Stimulated activated CD8-positive, alpha-beta memory T cell treated with anti-CD3 and anti-CD28 coated beads, Interleukin-2, amount 100 ng/mL, for 1 hour (primary cell): ENCODE measurements at places on chromosomes 13 and 19.

DNA sequence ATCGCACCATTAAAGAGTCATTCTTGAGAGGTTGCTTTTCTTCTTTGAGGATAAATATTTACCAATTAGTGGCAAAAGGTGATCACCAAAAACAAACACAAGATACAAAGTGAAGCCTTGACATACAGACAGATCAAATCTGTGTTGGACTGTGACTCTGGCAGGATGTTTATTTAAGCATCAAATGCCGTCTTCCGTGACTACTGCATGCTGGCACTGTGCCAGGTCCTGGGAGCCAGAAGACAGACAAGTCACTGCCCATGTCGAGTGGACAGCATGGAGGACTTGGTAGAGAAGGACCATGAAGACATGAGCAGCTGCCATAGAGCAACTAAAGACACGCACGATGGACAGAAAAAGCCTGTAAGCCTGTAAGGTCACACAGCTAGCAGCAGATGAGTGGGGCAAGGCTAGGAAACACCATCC lies 92.8 kb upstream of the FARP1 start:
- no peak for DNase-seq

GRCh38 chr19:5470264-5470671 lies 15.1 kb downstream of the ZNRF4 start:
- no peak for DNase-seq

GRCh38 chr13:30159446-30159839 lies 147.9 kb downstream of the KATNAL1 start:
- DNase-seq, result no peak

- DNase-seq, result no peak
These were observed 2.3 kb downstream of the ERF start for GRCh38 chr19:42252365-42253244.

DNA sequence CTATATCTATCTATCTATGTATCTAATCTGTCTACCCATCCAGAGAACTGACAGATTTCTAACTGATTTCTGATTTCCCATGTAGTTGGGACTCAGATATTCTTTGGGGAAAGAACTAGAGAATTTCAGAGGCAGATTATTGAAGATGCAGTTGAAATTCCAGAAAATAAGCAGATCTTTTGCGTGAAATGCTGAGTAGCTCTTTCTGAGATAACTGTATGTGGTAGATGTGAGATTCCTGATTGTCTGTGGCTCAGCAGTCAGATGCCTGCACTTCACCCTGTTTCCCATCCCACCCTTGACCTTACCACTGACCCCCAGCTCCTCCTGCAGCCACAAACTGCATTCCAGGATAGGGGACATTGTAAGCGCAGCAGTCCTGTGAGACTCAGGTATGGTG lies 61.5 kb downstream of the DGKH start:
- no peak for DNase-seq

DNA sequence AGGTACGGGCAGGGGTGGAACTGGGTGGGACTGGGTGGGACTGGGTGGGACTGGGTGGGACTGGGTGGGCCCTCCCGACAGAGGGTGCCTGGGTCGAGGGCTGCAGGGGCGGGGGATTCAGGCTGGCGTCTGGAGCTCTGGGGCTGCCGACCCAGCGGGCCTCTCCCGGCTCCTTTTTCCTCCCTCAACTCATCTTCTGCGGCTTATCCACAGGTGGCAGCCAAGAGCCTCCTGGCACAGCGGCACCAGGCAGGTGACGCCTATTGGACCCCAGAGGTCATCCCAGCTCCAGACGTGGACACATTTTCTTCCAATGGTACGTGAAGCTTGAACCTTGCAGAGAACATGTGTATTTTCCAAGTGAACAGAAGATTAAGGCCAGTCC lies 533 bp downstream of the ZNF544 start:
- DNase-seq, result no peak

DNA sequence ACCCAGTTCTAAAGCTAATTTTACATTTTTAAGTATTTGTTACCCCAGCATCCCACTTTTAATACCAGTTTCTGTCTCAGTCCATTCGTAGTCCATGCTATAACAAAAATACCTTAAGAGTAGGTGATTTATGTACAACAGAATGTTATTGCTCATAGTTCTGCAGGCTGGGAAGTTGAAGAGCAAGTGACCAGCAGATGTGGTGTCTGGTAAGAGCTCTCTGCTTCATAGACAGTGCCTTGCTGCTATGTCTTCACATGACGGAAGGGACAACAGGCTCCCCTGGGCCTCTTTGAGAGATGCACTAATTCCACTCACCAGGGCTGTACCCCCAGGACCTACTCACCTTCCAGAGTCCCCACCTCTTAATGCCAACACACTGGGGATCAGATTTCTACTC lies 96.6 kb downstream of the COL4A2 start:
- no peak for DNase-seq

DNA sequence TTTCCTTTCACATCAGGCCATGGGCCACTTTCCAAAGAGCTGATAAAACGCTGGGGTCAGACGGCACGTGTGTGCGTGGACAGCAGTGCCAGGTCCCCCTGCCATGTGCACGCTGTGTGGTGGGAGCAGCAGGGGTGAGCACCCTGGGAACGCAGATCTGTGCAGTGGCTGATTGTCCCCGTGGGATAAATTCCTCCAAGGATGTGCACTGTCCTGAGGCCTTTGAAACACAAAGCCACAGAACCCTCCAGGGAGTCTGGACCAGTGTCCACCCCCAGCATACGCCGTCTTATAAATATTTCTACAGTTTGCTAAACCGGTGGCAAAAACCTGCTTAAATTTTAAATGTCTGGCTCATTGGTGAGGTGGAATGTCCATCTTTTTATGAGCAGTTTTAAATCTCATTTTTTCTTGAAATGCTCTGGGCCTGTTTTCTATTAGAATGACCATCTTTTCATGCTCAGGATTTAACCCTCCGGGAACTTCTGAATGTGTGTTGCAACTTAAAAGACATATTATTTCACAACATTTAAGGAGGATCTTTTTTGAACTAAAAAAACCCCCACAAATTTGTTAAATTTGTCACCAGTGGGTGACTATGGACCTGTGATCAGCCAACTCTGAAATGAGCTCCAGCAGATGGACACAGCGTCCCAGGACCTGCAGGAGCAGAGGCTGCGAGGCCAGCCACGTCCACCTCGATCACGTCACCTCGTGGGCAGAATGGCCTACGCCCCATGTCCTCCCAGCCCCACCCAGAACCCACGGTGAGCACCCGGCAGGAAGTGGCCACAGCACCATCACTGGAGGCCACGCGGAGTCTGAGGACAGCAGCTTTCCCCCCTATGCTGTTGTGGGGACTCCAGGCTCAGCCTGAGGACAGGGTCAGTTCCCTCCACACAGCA lies 68.6 kb downstream of the RASA3 start:
- no peak for DNase-seq

DNA sequence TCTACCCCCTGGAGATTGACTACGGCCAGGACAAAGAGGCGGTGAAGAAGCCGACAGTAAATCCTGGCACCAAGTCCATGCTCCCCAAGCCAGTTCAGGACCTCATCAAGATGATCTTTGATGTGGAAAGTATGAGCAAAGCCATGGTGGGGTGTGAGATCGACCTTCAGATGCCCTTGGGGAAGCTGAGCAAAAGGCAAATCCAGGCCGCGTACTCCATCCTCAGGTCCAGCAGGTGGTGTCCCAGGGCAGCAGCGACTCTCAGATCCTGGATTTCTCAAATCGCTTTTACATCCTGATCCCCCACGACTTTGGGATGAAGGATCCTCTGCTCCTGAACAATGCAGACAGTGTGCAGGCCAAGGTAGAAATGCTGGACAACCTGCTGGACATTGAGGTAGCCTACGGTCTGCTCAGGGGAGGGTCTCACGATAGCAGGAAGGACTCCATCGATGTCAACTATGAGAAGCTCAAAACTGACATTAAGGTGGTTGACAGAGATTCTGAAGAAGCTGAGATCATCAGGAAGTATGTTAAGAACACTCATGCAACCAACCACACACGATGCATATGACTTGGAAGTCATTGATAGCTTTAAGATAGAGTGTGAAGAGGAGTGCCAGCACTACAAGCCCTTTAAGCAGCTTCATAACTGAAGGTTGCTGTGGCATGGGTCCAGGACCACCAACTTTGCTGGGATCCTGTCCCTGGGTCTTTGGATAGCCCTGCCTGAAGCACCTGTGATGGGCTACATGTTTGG lies 24.0 kb upstream of the ANKRD10 start:
- DNase-seq, result no peak
